ENCODE measurements at places on chromosomes 2 and 18.
A peak's percentile ranks its signal among the peaks of the same experiment; 100 is the strongest.

- DNase-seq: no peak
Measured at GRCh38 chr2:174675615-174676014, 78.0 kb upstream of the WIPF1 start.

GRCh38 chr2:47534179-47534919, 131.4 kb downstream of the MSH2 start:
- peak; percentile 95 for DNase-seq

DNA sequence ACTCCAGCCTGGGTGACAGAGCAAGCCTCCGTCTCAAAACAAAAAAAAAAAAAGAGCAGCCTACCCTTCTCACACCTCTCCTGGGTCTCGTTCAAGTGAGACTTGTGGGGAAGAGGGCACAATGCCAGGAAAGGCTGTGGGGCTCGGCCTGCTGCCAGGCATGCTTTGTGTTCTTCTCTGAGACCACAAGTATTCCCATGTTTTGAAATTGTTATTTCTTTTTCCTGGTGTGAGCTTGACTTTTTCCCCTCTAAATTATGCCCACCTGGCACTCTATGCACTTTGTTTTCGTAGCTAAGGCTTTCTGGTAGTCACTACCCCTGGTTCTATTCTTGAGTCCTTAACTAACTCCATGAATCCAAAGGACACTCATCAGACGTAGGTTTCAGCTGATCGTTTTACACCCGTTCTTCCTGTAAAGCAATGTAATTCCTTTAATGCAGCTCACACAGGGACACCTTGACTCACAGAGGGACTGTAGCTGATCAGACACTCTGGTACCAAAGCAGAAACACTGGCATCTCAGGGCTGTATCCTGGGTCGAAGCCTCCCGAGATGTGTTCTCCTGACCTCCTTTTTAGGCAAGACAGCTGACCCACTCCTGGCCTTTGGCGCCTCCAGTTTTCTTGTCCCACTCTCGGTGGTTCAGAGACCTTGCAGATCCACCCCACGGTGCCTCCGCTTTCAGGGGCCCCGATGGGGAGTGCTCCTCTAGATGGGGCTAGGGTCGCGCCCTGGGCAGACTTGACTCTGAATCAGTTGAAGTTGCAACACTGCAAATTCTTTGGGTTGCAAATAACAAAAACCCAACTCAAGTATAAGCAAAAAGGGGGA, 193.3 kb upstream of the AGAP1 start:
- peak; percentile 87 for DNase-seq

DNA sequence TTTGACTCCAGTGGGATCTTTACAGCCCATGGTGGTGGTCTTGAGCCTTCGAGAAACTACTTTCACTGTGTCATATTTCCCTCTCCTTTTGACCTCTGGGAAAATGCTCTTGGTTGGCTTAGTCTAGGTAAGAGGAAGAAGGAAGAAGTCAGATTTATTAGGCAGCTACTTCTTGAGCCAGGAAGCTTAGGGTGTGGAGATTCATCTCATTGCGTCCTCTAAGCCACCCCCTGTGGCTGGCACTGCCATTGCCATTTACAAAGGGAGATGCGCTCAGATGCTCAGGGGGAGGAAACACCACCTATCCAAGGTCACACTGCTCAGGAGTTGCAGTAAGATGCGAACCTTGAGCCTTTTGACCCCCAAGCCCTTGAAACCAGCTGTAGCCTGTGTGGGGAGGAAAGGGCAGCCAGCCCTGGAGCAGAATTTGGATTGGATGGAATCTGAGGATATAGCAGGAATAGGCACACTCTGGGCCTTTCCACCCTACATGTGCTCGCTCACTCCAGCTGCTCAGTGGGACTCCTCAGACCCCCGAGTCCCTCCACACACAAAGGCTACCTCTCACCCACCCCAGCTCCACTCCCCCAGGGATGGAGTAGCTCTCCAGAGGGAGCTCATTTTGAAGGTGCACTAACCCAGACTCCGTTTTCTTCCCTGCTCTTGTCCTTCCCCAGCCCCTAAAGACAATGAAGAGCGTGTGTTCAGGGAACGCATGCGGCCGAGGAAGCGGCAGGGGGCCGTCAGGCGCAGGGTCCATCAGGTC, 321.3 kb upstream of the EPAS1 start:
- DNase-seq: no peak

GRCh38 chr2:209523867-209524266, 100.0 kb downstream of the MAP2 start:
- DNase-seq: no peak

DNA sequence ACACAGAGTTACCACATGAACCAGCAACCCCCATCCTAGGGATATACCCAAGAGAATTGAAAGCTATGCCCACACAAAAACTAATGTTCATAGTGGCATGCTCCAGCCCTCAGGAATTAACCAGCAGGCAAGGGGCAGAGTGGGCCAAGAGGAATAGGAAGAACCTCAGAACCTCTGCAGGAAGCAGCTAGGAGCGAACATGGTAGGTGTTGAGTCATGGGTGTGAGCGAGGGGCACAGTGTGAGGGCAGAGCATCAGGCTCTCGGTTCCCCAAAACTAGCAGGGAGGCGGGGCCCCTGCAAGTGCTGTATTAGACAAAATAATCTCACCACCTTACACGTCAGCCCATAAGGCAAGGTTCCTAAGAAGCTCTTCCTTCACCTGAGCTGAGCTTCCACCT, 5.6 kb upstream of the RUFY4 start:
- no peak for DNase-seq

GRCh38 chr2:237715459-237715947, 83.1 kb upstream of the RBM44 start:
- DNase-seq: no peak

DNA sequence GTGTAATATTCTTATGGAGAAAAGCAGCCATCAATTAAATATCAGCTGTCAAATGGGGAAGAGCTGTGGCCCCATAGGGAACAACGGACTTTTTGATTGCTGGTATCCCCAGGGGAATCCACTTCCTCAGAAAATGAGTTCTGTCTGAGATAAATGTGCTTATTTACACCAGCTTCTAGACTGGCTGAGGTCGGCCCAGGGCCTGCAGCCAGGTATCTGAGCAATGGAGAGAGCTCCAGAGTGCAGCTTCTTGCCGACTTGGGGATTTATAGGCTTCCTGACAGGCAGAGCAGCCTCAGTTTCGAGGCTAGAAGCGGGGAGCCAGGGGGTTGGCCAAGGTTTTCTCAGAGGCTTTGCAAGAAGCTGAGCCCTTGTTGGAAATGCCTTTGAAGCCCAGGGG, 67.2 kb downstream of the MCFD2 start:
- peak; percentile 25 for DNase-seq

Measured in Daoy (cell line).